Stimulated activated CD4-positive, alpha-beta T cell treated with anti-CD3 and anti-CD28 coated beads, Interleukin-1b, Interleukin-23, amount 100 ng/mL, for 24 hours (primary cell): ENCODE measurements at places on chromosomes 12 and 14.

DNA sequence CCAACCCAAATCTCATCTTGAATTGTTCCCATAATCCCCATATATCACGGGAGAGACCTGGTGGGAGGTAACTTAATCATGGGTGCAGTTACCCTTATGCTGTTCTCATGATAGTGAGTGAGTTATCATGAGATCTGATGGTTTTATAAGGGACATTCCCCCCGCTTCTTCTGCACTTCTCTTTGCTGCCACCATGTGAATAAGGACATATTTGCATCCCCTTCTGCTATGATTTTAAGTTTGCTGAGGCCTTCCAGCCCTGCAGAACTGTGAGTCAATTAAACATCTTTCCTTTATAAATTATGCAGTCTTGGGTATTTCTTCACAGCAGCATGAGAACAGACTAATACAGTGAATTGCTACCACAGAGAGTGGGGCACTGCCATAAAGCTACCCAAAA is 179.1 kb downstream of the LRIG3 start:
- DNase-seq: no peak

- no peak for DNase-seq
Measured at GRCh38 chr12:4441355-4442335, 4.0 kb downstream of the FGF6 start.

DNA sequence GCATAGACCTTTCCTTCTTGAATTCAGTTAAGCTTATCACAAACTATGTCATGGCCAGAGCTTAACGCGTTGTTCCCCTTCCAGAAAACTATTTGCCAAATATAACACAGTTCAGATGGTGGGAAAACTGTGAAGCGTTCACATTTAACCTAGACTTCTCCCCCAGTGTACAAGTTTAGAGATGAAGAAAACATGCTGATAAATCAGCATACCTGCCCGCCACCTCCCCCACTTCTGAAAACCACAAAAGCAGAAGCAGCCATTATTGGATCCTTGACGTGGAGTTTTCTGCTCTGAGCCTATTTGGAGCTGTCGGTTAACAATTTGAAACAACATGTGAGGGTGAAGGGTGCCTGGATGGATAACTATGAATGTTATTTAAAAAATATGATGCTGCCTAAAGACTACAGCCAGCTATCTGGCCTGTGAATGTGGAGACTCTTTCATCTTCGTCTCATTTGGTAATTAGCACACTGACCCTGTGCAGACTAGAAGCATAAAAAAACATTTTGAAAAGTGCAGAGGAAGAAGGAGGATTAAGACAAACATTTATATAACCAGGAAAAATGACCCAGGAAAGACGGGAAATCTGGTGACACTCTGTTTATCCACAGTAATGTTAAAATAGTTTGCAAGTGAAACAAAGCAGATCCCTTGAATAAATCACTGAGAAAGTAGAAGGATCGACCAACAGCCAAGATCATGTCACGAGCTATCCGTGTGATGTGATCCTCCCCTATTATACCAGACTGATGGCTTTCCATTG is 408.2 kb downstream of the AEBP2 start:
- no peak for DNase-seq

DNA sequence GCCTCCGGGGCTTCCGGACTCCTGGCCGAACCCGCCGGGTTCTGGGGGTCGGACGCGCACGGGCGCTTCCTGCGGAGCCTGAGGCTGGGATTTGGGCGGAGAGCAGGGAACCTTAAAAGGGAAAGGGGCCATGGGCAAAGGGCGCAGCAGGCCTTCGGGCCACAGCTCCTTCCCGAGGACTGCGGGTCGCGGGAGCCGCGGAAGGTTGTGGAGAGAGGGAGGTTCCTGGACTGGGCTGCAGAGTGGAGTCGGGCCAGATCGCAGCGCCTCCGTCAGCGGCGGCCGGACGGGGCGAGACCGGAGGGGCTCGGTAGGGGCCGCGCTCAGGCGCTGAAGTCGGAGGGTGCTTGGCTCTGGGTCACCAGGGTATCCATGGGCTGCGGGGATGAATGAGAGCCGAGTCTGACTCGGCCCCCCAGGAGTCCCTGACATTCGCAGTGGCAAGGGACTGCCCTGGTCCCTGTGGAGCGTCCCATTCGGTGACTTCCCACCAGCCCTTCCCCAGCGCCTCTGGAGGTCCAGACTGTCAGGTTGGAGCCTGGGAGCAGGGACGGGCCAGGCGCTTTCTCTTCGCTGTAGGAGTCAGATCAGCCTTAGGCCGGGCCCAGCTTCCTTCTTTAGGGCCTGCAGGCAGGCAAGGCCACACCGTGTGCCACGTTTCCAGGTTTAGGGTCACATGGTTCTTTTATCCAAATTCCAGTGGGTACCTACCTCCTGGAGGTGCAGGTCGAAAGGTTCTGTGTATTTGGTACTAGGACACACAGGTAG is 938 bp upstream of the SLC25A29 start:
- DNase-seq: no peak

DNA sequence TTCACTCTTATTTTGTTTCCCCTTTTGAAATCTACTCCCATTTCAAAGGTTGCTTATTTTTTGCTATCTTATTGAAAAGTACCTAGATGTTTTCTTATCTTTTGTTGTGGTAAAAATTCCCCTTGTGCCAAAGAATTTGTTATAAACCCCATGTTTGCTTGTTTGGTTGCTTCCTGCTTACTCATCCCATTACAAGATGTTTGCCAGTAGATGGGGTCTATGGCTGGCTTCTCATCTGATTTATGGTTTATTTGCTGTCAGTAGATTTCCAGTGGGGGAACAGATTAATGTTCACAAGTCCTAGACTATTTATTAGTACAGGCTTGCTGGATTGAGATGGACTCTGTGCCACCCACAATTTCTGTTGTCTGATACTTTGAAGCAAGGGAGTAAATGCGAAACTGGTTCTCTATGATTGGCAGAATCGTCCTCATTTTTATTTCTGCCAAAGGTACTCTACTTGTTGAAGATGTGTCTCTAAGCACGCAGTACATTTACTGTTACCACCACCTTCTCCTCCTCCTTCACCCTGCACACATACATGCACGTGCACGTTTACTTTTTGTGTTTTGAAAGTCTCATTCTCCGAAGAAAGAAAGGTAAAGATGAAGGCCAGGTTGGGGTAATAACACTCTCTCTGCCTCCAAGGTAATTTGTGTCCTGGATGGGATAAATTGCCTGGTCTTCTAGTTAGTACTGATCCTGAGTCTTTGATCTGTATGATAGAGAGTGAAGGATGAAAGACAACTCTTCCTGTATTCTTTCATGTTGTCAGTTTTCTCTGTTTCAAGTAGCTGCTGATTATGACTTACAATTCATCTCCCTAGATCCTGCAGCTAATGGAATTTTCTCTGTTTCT is 117.2 kb upstream of the ATP2B1 start:
- no peak for DNase-seq

DNA sequence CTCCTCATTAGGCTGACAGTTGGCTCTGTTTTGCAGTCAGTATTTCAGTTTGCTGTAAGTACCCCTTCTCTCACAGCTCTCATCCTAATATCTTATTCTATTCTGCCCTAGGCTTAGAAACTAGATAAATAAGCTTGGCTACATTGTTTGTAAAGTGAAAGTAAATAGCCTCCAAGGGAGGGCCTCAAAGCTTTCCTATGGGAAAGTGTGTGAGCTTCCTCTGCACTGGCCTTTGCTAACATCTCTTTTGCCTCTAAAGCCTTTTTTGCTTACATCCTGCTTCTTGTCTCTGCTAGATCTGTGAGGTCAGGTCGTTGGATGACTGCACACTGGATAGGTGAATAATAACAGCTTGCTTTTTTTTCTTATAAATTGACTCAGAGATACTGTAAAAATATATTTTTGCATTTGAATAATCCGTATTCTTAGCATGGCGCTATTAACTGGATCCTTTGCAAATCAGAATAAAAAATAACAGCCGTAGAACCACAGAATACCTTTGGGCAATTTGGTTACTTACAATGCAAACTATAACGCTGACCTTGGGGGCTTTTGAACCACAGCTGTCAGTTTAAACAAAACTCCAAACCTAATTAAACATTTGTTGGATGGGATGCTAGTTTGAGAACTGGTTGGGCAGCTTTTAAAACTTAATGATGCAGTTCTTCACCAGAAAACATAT is 55.1 kb downstream of the TTC6 start:
- DNase-seq: no peak

- no peak for DNase-seq
Measured at GRCh38 chr12:34396006-34396860, 373.9 kb downstream of the ALG10 start.

DNA sequence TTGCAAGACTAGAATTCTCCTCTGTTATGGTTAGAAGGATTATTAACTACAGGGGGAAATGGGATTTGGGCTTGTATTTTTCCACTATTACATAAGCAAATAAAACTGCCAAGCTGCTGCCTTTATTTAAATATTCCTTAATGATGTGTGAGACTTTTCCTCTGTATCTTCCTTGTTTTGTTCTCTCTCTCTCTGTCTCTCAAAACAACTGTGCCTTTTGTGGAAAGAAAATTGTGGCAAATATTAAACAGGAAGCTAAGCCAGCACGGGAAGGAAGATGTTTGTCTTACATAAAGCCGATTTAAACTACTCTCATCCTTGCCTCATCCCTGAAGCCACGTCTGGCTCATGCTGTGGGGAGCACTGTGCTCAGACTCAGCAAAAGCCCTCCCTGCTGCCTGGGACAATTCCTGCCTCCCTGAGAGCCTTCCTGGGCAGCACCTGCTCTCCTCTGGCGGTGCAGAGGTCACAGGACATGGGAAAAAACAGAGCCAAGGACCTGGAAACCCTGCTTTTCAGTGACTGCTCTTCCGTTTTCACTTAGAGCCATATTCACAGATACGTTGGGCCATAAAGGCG is 237.2 kb downstream of the SLC15A4 start:
- DNase-seq: no peak

GRCh38 chr12:93050026-93050747 is 121.1 kb upstream of the EEA1 start:
- DNase-seq: no peak

DNA sequence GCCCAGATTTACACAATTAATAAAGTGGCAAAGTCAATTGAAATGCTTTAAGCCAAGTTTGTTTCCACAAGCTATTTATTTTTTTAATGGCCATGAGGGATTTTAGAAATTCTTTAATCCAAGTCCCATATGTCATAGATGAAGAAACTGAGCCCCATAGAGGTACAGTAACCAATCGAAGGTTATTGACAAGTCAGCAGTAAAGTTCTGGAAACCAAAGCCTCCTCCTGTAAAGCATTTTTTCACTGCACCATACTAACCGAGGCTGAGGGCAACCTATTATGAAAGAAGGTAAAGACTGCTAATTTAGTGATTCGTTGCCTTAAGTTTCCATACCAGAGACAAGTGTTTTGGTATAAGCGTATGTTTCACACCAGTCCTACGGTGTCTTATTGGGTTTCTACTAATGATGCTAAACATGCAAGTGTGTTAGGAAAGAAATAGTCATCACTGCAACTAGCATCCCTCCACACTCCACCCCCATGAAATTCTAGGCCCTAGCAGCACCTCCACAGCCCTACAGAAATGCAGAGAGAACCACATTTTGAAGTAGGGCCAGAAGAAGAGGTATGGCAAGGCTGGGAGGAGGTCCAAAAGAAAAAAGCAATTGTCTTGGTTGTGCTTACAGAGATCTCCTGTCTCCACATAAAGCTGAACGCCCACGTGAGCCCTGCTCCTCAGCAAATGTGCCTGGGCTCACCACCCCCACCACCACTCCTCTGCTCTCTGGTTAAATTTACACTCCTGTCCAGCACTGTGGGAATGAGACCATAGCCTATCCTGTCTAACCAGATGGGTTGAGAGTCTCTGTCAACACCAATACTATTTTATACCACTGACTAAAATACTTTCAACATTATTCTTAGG is 271.1 kb upstream of the G2E3 start:
- DNase-seq: no peak

DNA sequence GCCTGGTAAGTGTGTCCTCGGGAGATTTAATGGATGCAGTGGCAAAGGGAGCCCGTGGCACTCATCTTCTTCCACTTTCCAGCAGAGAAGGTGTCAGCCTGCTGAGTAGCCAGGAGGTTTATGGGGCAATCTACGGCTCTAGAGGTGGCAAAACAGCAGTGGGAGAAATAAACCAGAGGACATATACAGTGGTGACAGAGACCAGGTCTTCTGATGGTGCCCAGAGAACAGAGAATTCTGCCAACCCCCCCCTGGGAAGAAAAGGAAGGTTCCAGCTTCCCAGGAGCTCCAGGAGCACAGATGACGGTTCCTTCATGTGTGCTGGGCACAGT is 43.0 kb downstream of the SMIM41 start:
- no peak for DNase-seq

GRCh38 chr12:89538897-89539296 is 13.1 kb upstream of the POC1B start:
- no peak for DNase-seq

GRCh38 chr12:71036526-71036925 is 116.0 kb upstream of the PTPRR start:
- no peak for DNase-seq

GRCh38 chr14:104274806-104275205 is 136.4 kb downstream of the KIF26A start:
- DNase-seq: no peak

- no peak for DNase-seq
Measured at GRCh38 chr12:88113871-88114270, 28.0 kb downstream of the CEP290 start.

DNA sequence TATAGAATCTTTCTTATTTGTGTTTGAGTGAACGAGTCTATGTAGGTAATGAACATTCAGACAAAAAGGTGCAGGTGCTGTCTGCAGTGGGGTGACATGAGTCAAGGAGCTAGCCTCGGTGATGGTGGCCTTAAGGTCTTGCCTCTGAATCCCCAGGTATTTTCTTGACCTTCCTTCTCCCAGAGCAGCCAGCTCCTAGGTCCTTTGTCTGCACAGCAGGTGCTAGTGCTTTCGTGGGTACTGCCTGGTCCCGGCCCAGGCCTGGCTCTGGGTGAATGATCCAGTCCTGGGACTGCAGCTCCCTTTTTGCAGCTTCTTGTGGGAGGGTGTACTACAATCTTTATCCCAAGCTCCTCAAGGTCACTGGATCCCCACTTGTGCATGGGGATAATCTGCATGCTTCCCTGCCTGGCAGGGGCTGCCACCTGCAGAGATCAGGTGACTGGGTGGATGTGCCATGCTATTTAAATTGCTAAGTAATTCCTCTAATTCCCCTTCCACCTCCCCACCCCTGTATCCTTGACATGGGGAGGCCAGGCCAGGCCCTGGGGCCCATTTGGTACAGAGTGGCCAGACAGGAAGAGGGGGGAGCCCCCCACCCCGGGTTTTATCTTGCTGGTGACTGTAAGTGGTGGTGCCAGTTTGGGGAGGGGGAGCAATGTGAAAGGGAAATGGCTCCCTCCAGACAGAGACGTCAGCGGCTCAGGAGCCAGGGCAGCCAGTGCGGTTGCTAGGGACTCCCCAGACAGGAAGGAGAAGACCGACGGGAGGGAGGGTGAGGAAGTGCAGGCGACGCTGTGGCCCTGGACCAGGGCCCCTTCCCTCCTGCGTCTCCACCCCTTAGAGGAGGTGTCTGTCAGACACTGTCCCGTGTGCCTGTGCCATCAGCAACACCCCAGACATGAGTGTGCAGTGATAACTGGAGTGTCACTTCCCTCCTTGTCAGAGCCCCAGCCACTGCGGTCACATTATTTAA is 6.7 kb downstream of the VASH1 start:
- DNase-seq: peak; percentile 41
